ENCODE measurements at places on chromosomes 6 and 20.

GRCh38 chr6:37585523-37585905 lies 85.8 kb upstream of the CCDC167 start:
- DNase-seq: no peak

GRCh38 chr6:17740559-17741220 lies 34.0 kb upstream of the NUP153 start:
- no peak for DNase-seq

- no peak for DNase-seq
Observed at GRCh38 chr6:157804448-157805327, 18.4 kb upstream of the SNX9 start.

DNA sequence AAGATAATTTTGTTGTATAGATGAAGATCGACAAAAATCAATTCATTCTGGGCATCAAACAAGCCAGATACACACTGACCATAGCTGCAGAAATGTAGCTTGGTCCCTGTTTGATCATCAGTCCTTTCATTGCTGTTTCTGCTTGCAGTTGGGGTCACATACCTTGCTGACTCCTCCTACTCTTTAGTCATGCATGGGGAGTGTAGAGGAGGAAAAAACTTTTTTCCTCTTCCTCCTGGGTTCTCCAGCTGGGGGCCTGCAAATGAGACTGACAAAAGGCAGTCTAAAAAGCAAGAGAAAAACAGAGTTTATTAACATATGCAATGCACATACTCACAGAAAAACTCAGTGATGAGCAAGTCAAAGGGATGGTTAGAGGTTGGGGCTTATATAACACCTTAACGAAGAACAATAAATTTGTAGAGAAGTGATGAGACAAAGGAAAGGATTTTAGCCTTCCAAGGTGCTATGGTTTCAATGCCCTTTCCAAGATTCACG lies 105.8 kb downstream of the QRSL1 start:
- DNase-seq: no peak

GRCh38 chr6:24859608-24860200 lies 61.0 kb upstream of the ARMH2 start:
- peak; percentile 77 for DNase-seq

- DNase-seq: peak; percentile 7
Observed at GRCh38 chr6:162699961-162700360, 27.6 kb downstream of the PRKN start.

DNA sequence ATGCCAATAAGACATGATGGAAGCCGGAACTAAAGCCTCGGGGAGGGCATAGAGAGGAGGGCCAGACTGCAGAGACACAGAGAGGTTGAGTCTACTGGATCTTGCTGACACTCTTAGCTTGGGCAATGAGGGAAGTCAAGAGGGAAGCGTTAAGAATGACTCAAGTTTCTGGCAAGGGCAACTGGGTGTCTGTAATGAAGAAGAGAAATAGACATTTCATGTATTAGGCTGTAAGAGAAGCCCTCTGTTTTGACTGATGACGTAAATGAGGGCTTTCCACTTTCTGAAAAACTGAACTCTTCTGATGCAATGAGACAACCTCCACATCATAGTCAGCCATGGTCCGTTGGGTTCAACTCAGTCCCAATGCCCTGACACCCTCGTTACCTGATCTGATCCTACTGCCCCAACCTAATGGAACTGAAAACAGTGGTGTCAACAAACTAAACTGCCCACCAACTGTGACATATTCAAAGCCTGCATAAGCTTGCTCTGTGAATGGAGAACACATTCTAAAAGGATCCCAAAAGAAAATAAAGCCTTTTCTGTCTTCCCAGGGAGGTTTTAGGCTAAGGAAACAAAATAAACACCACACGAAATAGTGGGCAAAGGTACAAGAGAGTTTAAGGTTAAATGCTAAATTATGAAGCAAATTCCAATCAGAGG lies 45.8 kb upstream of the PNRC1 start:
- DNase-seq: peak; percentile 76

DNA sequence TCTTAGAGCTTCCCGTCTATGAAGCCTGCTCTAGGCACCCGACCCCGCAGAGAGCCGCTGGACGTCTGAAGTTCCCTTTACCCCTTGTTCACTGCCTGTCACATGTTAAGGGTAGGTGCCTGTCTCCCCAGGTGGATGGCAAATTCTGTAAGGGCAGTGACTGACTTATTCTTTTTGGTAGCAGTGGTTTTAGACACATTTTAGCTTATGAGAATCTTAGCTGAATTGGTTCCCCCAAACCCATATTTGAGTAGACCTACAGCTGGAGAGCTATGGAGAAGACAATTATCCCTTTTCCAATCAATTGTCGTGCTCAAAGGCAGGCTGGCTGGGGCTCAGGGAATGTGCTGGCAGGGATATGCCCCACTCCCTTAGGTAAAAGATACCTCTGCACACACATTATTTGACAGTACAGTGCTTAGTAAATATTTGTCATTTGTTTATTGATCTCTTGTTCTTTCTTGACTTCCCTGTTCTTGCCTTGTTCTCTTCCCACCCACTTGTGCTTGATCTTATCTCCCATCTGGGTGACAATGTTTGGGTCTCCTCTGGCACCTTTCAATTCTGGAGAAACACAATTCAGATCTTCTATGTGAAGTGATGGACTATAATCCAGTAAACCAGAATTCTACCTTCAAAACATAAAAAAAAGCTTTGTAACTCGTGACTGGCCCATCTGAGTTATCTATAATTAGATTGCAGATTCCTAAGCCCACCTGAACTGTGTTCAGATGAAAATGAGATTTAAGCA lies 114.3 kb upstream of the SLC2A12 start:
- no peak for DNase-seq

GRCh38 chr20:36873498-36874189 lies 2.3 kb upstream of the TLDC2 start:
- no peak for DNase-seq
